ENCODE measurements at places on chromosomes 12 and 14. TPM values are rescaled to one million over a fixed set of nuclear protein-coding genes. Genes with fewer than 3 reads are reported as not detected.

DNA sequence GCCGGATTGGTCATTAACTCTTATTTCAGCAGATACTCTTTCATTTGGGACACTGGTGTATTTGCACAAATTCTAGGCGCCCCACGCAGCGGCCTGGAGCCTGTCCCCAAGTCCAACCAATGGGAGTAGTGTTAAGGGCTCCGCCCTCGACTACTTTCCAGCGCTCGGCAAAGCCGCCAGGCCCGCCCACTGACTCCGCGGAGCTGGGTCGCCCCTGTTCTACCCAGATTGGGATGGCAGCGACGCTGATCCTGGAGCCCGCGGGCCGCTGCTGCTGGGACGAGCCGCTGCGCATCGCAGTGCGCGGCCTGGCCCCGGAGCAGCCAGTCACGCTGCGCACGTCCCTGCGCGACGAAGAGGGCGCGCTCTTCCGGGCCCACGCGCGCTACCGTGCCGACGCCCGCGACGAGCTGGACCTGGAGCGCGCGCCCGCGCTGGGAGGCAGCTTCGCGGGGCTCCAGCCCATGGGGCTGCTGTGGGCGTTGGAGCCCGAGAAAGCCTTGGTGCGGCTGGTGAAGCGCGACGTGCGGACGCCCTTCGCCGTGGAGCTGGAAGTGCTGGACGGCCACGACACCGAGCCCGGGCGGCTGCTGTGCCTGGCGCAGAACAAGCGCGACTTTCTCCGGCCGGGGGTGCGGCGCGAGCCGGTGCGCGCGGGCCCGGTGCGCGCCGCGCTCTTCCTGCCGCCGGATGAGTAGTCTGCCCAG, at the start of gene ACOT6:
Gene ACOT6 (plus strand): TSS at position 179 of the 707 bp plus-strand sequence. CDS start 55 bp downstream, at position 234.
- peak; percentile 87 for DNase-seq

Gene MYH6
- 50.3 TPM for polyA plus RNA-seq

DNA sequence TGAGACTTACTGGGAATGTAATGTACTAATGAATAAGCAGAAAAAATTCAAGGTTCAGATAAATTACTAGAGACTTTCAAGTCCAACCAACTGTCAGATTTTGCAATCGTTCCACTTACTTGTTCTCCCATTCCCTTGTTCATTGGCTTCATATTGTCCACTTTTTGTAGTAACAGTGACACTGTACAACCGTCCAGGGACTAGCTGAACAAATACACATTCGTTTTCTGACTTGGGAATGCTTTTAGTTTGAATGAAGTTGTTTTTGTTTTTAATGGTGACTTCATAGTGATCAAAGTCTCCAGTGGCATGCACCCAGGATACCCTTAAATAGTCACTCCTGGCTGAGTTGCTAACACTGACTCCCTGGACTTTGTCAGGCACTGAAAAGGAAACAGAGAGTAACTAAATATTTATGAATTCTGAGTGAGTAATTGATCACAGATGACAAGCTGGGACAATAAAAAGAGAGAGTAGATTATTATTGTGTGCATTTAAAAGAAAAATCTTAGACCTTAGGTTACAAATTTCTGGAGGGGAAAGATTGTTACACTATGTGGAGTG, 65.4 kb downstream of the PTPRB start:
- no peak for DNase-seq

- DNase-seq: peak; percentile 81
Observed at GRCh38 chr12:57621497-57622292, 10.5 kb downstream of the ARHGEF25 start.

Gene SPIC
- not detected for polyA plus RNA-seq

DNA sequence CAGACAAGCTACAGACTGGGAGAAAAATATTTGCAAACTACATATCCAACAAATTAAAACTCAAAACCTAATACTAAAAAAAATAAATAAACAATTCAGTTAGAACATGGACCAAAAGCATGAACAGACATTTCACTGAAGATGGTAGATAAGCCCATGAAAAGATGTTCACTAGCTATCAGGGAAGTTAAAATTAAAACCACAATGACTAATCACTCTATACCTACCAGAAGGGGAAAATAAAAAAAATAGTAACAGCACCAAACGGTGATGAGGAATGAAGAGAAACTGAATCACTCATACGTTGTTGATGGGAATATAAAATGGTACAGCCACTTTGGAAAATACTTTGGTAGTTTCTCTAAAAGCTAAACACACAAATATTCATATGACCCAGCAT, 31.1 kb upstream of the DHRS7 start:
- no peak for DNase-seq

GRCh38 chr14:94540031-94540794, 21.0 kb upstream of the SERPINA4 start:
- DNase-seq: no peak

Gene ABHD12B
- not detected for polyA plus RNA-seq

Data from psoas muscle (tissue), 8 donors.